ENCODE measurements at places on chromosomes 13 and 19.

DNA sequence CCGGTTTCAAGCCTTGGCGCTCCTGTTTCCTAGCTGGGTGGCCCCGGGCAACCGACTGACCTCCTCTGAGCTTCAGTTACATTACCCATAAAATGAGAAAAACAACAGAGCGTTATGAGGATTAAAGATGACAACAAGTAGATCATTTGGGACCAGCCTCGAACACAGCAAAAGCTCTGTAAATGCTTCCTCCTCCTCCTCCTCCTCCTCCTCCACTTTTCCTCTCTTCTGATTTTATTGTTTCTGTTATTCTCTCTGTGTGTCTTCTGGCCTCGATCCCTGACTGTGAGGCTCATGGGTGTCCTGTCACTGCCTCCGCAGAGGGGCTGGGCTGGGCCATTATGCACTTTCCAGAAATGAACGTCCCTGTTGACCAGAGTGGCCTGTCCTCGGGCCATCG, 176.2 kb downstream of the URI1 start:
- DNase-seq = no peak

DNA sequence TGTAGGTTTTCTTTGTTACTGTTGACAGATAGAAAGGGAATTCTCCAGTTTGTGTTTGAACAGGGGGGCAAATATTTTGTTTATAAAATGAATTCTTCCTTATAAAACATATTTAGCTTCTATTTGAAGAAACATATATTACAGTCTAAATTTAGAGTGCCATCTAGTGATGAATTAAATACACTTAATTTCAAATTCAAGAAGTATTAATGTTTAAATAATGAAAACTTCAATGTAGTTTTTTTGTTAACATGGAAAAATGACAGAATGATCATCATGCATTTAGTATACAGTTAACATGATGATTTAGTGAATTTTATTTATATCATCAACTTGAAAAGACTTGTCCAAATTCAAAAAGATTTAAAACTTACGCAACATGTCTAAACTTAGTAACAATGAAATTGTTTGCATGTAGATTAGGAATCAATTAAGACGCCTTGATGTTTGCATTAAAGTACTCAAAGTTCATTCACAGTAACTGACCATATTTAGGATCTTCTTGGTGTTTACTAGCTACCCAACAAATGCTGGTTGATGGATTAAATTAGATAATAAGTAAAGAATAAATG, 765.9 kb upstream of the SLITRK1 start:
- DNase-seq = no peak

GRCh38 chr13:97975280-97975847, 21.9 kb downstream of the IPO5 start:
- no peak for DNase-seq

GRCh38 chr13:67390462-67391086, 160.4 kb upstream of the PCDH9 start:
- DNase-seq = no peak

GRCh38 chr13:89550938-89551337, 1796.5 kb upstream of the MIR17HG start:
- no peak for DNase-seq

GRCh38 chr19:55597501-55597921, 1.8 kb downstream of the FIZ1 start:
- DNase-seq = no peak

GRCh38 chr13:98875146-98875729, 102.6 kb downstream of the DOCK9 start:
- DNase-seq = no peak

GRCh38 chr19:44576843-44577565, 36.4 kb upstream of the IGSF23 start:
- DNase-seq = no peak

DNA sequence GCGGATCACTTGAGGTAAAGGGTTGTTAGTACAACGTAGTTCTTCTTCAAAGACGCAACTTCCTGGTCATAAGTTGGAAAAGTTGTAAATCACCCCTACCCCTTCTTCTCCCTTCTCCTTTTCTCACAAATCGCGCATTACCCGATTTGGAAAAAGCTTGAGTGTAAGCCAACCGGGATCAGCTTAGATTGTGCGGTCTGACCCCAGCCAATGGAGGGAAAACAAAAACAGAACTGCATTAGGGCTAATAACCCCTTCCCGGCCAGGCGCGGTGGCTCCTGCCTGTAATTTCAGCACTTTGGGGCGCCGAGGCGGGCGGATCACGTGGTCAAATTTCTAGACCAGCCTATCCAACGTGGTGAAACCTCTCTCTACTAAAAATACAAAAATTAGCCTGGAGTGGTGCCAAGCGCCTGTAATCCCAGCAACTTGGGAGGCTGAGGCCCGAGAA, 806 bp downstream of the ZNF90 start:
- DNase-seq = no peak

GRCh38 chr19:16449330-16449961, 22.3 kb downstream of the EPS15L1 start:
- no peak for DNase-seq

DNA sequence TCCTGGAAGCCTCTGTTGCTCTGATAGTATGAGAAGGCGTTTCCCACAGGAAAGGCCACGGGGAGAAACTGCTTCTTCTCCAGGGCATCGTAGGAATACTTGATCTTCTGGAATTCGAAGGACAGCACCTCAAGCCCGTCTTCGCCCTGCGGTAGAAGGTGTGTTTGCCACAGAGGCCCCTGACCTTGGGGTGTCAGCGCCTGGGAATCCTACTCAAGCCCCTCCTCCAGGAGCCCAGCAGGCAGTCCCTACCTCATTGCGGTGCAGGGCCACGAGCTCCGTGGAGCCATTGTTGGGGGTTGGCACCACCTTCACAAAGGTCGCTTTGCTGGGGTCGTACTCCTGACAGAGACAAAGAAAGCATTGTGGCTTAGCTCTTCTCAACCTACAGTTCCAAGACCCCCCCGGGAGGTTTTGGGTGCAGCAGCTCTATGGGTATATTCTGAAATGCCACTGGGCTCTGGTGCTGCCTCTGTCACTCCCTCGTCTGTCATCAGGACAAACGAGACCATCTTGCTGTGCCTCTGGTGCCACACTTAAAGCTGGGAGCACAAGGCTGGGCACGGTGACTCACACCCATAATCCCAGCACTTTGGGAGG, 3.7 kb downstream of the ATP13A1 start:
- DNase-seq = no peak

GRCh38 chr19:11787536-11787935, 10.8 kb upstream of the ZNF491 start:
- no peak for DNase-seq

- DNase-seq = no peak
Measured at GRCh38 chr19:16899566-16900075, 10.8 kb downstream of the F2RL3 start.
